ENCODE measurements at places on chromosomes 11 and 22.
A peak's percentile ranks its signal among the peaks of the same experiment; 100 is the strongest.

DNA sequence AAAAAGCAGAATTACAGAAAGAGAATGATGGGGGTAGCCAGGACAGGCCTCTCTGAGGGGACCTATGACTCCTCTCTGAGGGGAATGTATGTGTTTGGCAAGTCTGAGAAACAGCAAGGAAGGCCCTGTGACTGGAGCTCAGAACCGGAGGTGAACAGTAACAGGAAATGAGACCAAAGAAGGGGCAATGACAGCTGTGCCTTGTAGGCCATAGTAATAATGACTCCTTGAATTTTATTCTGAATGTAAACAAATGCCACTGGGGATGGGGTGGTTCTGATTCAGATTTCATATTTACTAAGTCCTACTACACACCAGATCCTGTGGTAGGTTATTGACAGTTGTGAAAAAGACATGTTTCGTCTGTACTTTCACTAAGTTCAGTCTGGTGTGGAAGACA lies 52.8 kb upstream of the APOA1 start:
- peak; percentile 22 for DNase-seq

- no peak for DNase-seq
These were observed 77.1 kb downstream of the LINC01488 start for GRCh38 chr11:69558519-69558941.

DNA sequence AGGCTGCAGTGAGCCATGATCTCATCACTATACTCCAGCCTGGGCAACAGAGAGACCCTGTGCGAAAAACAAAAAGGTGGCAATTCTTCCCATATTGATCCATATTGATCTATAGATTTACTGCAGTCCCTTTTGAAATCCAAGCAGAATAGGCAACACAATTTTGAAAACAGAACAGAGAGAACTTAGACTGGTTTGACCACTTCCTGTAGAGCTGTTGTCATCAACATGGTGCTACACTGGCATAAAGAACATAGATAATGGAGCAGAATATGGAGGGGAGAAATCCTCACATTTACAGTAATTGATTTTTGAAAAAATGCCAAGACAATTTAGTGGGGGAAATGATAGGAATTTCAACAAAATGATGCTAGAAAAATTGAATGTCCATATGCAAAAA lies 34.1 kb downstream of the GRK3 start:
- no peak for DNase-seq

DNA sequence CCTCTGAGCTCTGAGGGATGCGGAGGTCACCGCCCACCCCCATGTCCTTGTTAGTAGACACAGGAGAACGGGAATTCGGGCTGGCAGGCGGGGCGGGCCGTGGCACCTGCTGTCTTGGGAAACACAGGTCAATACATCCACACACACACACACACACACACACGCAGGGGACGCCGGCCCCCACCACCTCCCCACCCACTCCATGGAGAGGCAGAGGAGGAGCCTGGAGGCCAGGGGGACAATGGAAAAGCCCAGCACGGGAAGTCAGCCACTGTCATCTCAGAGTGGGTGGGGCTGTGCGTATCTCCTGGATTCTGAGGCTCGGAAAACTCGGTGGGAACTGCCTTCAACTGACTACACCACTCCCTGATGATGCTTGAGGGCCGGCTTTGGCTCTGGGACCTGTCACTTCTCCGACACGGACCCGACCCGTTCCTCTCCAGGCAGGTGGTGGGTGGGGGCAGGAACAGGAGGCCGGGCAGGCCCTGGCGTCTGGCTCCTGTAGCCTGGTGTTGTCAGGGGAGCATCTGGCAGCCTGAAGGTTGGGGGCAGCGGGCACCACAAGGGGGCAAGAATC lies 18.5 kb upstream of the TMEM184B start:
- no peak for DNase-seq

DNA sequence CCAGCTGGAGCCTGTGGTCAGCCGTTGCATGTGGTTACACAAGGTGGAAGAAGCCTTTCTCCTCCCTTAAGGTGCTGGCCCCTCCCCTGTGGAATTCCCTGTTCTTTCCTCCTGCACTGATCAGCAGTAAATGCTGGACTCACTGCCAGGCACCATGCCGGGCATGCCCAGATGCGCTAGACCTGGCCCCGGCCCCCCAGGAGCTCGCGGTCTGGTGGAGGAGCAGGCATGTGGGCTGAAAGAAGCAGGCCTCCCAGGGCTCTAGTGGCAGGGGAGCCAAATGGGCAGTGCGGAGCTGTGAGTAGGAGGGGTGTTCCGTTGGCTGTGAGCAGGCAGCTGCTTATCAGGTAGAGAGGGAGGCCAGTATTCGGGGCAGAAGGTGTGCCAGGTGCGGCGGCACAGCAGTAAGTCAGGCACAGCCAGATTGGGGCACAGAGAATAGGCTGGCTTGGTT lies 10.2 kb downstream of the DGKZ start:
- DNase-seq, result no peak

- DNase-seq, result no peak
These were observed 99.6 kb upstream of the RTL6 start for GRCh38 chr22:44597616-44598015.

GRCh38 chr11:13771151-13771550 lies 102.7 kb downstream of the FAR1 start:
- no peak for DNase-seq

DNA sequence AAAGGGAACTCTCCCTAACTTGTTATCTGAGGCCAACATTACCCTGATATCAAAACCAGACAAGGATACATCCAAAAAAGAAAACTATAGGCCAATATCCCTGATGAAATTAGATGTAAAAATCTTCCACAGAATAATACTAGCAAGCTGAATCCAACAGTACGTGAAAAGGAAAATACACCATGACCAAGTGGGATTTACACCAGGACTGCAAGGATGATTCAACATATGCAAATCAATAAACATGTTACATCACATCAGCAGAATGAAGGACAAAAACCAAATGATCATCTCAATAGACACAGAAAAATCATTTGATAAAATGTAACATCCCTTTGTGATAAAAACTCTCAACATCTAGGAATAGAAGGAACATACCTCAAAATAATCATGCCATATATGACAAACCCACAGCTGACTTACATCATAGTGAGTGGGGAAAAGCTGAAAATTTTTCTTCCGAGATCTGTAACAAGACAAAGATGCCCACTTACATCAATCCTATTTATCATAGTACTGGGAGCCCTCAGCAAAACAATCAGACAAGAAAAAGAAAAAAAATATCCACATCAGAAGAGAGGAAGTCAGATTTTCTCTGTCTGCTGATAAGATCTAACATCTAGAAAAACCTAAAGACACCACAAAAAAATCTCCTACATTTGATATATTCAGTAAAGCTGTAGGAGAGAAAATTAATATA lies 703.3 kb upstream of the ANO5 start:
- DNase-seq, result no peak

DNA sequence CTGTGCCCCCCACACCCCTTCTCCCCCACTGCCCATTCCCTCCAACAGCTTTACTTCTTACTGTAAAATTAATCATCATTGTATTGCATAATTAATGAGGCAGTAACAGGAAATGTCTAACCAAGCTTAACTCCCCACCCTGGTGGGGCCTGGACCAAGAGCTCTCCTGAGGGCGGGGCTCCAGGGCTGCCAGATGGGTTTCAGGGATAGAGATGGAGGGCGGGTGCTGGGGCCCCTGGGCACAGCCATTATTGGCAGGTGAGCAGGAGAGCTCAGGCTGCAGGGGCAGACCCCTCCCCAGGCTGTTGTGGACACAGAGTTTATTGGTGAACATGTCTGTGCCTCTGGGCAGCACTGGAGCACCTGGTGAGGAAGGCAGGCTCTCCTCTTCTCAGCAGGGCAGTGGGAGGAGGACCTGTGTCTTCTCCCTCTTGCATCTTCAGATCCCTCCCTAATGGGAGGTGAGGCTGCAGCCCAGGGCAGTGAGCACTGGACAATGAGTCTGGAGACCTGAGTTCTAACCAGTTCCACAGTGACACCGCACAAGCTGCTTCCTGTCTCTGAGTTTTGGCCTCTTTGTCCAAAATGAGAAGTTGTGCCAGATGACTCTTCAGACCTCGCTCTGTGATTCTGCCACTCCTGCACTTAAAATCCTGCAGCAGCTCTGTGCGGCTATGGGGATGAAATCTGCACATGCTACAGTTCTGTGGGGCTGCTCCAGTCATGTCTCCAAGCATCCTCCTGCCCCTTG lies 233.3 kb downstream of the CEP164 start:
- DNase-seq, result no peak

DNA sequence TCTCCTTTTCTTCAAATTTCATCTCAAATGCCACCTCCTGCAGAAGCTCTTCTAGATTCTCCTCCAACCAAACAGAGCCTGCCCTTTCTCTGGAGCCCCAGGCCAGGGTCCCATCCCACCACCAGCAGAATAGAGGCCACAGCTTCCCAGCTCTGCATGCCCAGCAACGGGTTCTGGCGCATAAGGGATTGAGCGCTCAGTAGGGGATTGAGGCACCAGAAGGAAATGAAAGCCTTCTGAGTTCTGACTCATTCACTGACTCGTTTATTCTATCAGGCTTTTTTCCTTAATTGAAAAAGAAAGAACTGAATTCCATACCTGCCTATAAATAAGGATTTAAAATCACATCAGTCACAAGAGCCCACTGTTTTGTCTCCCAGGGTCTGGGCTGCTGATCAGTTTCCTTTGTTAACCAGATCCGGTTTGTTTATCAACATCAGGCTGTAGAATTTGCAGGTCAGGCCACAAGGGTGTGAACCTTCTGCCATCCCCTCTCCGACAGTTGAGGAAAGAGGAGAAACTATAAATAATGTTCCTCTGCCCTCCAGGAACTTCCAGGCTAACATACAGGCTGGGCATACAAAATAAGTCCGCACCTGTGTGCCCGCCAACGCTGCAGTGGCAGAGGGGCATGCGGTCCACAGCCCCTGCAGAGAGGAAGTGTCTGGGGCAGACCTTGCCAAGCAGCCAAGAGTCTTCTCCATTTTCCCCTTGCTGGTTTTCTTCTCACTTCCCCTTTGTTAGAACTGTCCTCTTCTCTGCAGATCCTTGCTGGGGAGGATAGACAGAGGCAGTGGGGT lies 63.5 kb upstream of the PRDM11 start:
- no peak for DNase-seq

DNA sequence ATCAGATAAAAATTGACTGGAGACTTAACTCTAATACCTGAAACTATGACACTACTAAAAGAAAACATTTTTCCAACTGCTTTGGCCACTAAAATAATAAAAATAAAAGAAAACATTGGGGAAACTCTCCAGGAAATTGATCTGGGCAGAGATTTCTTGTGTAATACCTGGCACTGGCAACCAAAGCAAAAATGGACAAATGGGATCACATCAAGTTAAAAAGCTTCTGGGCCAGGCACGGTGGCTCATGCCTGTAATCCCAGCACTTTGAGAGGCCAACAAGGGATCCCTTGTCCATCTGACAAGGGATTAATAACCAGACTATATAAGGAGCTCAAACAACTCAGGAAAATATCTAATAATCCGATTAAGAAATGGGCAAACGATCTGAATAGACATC lies 64.6 kb upstream of the RAB1B start:
- no peak for DNase-seq

- no peak for DNase-seq
These were observed 67.0 kb downstream of the MIAT start for GRCh38 chr22:26724414-26724813.

DNA sequence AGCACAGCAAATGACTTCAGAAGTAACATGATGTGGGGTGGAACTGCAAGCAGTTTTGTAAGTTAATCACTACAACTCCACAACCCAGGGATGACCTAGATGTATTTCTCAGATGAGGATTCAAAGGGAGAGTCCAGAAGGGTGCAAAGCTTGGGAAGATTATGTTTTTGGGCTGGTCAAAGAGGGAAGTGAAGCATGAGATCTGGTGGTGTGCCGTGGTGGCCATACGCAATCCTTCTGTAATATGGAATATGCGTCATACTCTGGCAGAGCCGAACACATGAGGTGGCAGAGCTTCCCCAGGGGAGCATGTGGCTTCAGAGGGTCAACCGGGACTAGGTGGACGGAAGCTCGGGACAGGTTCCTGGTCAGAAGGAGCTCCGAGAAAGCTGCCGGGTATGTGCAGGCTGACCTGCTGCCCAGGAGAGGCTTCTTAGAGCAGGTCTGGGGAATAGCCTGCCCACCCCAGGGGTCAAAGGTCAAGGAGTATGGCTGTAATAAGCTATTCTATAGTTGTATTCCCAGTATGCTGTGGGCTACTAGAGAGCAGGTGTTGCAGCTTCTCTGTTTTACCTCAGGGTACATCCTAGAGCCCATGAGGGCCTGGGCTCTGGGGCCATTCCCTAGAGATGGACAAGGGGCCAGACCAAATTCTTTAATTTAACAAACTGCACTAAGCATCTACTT lies 70.1 kb upstream of the PHOX2A start:
- DNase-seq, result no peak

- DNase-seq, result no peak
These were observed 14.2 kb downstream of the ATM start for GRCh38 chr11:108237058-108237481.

- DNase-seq, result no peak
These were observed 267.6 kb upstream of the B3GAT1 start for GRCh38 chr11:134679592-134679991.

DNA sequence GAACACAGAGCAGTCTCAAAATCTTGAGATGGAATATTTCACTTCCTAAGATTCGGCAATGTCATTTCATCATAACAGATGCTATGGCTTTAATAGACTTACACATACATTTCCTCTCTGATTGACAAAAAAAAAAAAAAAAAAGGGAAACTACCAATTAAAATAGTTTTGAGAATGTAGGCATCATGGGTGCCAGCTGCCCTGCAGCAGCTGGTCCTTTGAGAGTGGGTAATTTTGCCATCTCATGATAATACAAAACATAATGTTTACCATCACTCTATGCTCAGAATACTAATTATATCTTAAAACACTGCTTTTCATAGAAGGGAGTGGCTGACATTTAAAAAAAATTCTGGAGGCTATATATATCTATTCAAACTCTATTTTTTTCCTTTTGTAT lies 775.6 kb upstream of the CCDC90B start:
- no peak for DNase-seq

GRCh38 chr11:45057938-45058646 lies 88.3 kb upstream of the PRDM11 start:
- DNase-seq, result no peak

- no peak for DNase-seq
These were observed 1.5 kb upstream of the IL17RA start for GRCh38 chr22:17083255-17083654.

- no peak for DNase-seq
These were observed 40.8 kb downstream of the CTNND1 start for GRCh38 chr11:57802411-57802810.

GRCh38 chr11:119729951-119730613 lies 1.1 kb upstream of the NECTIN1 start:
- no peak for DNase-seq

DNA sequence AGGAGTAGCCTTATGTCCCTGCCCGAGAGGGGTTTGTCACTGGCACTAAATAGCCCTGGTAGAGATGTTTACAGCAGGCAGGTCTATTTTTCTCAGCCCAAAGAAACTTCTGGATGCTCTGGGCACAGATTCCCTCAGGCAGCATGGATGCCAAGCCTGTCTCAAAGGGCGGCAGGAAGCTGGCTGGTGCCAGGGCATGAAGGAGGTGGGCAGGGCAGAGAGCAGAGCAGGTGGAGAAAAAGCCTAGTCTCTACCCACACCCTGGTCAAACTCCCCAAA lies 4.1 kb upstream of the GAS2L1 start:
- DNase-seq, result no peak

- DNase-seq, result no peak
These were observed 10.5 kb downstream of the AASDHPPT start for GRCh38 chr11:106087815-106088435.

GRCh38 chr22:43435851-43436811 lies 24.3 kb downstream of the MPPED1 start:
- no peak for DNase-seq
